Activated gamma-delta T cell treated with Interleukin-2 at 50 U/mL for 16 hours (primary cell): ENCODE measurements at places on chromosomes 4 and X.

- DNase-seq, result no peak
Measured at GRCh38 chr4:78024576-78025091, 32.5 kb upstream of the FRAS1 start.

GRCh38 chr4:184238072-184238745 is 20.5 kb upstream of the ENPP6 start:
- DNase-seq, result no peak

- DNase-seq, result no peak
Measured at GRCh38 chr4:177447417-177448004, 5.3 kb upstream of the AGA start.

GRCh38 chr4:108029016-108029720 is 39.5 kb downstream of the HADH start:
- no peak for DNase-seq

GRCh38 chr4:119227690-119228089 is 15.2 kb downstream of the USP53 start:
- DNase-seq, result no peak

GRCh38 chrX:1507511-1508463 is 29.2 kb downstream of the P2RY8 start:
- peak; percentile 34 for DNase-seq

DNA sequence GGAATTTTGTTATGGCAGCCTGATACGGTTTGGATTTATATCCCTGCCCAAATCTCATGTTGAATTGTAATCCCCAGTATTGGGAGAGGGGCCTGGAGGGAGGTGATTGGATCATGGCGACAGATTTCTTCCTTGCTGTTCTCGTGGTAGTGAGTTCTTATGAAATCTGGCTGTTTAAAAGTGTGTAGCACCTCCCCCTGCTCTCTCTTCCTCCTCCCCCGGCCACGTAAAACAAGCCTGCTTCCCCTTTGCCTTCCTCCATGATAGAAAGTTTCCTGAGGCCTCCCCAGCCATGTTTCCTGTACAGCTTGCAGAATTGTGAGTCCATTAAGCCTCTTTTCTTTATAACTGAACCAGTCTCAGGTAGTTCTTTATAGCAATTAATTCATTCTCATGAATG is 37.9 kb downstream of the SUPT20HL2 start:
- no peak for DNase-seq

DNA sequence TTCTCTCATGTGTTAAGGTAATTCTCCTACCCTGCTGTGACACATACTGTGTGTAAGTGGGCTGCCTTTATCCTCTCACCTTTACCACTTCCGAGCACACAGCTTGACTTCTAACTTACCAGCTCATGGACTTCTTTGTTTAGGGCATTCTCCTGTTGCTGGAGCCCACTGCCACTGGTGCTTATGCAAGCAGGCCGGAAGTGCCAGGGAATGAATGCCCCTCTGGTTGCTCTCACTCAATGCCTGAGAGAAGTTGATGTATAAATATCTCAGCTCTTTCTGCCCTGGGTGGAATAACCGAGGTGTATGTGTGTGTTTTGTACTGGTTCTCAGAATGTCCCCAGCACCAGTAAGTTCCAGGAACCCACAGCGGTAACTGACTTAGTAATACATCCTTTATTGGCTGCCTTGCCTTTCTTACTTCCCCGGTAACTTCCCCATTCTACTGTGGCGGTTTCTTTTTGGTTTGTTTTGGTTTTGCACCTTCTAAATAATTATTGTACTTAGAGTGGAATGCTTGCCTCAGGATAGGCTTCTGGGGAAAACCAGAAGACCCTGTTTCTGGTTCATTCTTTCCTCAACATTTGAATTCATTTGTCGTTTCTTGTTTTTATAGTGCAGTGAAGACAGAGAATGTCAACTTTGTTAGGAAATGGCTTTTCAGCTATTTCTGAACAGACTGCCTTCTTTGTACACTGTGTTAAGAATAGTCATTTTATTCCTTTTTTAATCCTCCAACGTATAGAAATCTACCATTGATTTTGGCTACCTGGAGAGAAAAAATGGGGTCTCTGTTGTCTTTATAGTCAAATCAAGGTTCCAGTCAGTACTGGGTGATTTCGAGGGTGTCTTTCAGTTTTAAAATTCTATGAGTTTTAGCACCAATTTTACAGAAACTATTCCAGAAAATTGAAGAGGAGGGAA is 45.4 kb downstream of the CXorf58 start:
- DNase-seq, result peak; percentile 36

GRCh38 chrX:10158279-10159144 is 1.7 kb downstream of the CLCN4 start:
- no peak for DNase-seq

DNA sequence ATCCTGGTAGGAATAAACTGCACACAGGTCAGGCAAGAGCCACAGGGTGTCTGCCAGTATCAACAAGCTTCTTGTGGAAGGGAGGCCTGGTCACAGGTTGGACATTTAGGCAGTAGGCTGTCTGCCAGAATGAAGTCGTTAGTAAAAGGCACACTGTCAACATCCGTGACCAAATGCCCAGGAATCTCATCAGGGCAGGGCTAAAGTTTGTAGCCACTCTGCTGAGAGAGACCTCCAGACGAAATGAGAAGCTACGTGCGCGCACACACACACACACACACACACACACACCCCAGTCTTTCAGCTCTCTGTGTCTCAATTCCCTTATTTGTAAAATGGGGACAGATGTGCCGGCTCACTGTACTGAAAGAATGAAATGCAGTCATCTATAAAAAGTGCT is 408.7 kb upstream of the ZFP42 start:
- no peak for DNase-seq

- DNase-seq, result no peak
Measured at GRCh38 chrX:2446815-2447214, 54.0 kb downstream of the DHRSX start.

DNA sequence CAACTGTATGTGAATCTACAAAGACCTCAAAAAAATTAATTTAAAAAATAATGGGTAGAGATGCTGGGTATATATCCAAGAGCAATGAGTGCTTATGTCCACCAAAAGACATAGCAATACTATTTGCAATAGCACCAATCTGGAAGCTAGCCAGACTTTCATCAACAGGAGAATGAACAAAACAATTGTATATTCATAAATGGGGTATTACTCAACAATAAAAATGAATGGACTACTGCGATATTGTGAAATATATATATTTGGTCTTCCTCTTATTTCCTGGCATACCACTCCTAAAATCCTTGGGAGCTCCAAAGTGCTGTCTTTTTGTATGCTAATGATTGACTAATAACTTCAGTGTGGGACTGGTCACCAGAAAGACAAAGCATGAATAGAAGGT is 77.5 kb downstream of the MSN start:
- no peak for DNase-seq
